Heart left ventricle (tissue), 16 donors: ENCODE measurements at places on chromosomes 5 and 9.

GRCh38 chr5:74499256-74500050 is 141.1 kb downstream of the ENC1 start:
- DNase-seq = no peak

GRCh38 chr9:112354081-112354743 is 20.8 kb upstream of the PTBP3 start:
- DNase-seq = no peak

GRCh38 chr5:95949810-95950209 is 11.8 kb downstream of the ELL2 start:
- no peak for DNase-seq

- DNase-seq = no peak
Measured at GRCh38 chr9:137485343-137486140, 26.4 kb upstream of the NSMF start.

DNA sequence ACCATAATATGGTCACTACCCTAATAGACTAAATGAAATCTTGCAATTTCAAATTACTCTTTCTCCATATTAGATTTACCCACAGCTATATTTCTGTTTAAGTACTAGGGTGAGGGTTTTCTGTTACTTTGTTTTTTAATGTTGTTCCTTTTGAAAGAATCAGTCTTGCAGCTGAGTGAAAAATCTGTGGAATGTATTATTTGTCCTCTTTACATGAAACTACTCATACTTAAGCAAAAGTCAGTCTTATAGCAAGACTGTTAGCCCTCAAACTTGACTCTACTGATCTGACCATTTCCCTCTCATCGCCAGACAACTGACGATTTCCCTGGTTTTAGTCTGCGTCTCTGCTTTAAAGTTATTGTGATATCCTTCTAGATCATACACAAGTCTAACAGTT is 84.0 kb downstream of the PIK3R1 start:
- no peak for DNase-seq

DNA sequence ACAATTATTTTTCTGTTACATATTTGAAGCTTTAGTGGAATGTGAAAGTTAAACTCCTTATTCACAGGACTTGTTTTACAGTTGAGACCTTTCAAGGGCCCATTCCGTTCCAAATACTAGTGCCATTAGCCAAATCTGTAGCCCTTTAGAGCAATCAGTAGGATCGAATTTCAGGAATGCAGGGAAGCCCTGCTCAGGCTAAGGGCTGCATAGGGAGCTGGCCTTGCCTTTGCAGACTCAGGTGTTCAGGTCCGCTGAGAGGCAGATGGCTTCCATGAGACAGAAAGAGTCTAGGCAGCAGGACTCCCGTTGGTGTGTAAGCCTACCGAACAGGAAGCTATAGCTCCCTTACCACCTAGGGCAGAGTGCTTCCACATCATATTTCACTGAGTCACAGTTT is 150.1 kb upstream of the SLC27A6 start:
- no peak for DNase-seq

DNA sequence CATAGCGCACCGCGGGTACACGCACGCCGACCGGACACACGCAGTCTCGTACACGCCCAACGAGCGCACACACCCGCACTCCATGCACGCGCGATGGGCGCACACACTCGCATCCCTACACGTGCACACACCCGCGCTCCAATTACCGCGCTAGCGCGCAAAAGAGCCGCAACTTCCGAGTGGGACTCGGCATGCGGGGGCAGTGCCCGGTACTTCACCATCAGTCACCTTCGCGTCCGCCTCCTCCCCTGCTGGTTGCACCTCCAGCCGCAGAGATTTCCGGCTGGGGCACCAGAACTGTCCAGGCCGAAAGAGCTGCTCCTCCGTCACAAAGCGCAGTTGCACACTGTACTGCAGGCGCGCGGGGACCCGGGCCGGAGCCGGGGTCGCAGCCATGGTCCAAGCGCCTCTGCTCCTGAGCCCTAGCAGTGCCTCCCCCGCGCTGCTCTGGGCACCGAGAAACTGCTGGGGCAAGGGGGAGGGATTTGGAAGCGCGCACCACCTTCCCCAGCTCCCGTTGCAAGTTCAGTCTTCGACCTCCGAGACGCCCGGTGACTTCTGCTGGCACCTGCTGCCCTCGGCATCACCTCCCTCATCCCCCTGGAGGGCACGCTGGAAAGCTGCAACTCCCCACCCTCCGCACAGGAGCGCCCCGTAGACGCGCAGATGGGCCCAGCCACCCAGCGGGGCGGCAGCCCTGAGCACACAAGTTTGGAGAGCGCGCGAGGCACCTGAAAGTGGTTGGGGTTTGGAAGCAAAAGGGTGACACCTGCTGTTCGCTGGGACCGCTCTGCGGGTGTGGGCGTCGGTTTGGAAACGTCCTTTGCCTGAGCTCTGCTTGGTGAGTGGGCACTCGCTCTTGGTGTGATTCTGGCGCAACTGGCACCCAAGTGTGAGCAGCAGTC is 337.4 kb upstream of the PUM3 start:
- DNase-seq = no peak

- DNase-seq = peak; percentile 47
Measured at GRCh38 chr5:139561655-139562451, 714 bp downstream of the UBE2D2 start.

GRCh38 chr5:89028595-89029285 is 145.8 kb upstream of the MEF2C start:
- DNase-seq = no peak

DNA sequence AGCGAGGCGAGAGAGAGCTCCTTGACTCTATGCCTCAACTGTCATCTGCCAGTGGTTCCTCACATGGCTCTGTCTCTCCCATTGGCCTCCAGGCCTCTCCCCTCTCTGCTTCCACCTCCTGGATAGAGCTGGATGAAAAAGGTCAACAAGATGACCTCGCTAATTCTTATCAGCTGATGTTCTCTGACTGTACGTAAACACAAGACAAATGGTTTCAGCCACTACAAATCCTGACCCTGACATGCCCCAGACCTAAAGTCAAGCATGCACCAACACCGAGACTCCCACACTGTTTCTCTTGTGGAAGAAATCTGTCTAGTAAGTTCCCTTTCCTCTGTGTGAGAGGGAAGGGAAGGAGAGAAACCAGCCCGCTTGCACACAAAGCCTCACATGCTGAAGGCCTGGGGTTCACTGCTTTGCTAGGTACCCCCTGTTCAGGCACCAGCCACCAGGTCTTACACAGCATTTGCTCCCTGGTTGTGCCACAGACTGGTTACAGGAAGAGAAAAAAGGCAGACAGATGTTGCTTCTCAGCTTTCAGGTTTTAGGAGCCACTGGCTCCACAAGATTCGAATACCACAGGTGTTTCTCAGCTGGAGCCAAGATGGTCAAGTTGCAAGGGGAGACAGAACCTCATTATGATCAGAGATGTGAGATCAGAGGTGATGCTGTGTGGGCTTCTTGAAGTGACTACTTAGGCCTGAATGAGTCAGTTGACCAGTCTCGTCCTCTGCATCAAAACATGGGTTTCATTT is 592.5 kb downstream of the CCDC171 start:
- DNase-seq = no peak

- no peak for DNase-seq
Measured at GRCh38 chr5:177334155-177334551, 17.3 kb downstream of the LMAN2 start.

- DNase-seq = no peak
Measured at GRCh38 chr5:41067714-41068568, 3.2 kb downstream of the MROH2B start.

- no peak for DNase-seq
Measured at GRCh38 chr9:91924090-91924489, 25.9 kb downstream of the ROR2 start.

DNA sequence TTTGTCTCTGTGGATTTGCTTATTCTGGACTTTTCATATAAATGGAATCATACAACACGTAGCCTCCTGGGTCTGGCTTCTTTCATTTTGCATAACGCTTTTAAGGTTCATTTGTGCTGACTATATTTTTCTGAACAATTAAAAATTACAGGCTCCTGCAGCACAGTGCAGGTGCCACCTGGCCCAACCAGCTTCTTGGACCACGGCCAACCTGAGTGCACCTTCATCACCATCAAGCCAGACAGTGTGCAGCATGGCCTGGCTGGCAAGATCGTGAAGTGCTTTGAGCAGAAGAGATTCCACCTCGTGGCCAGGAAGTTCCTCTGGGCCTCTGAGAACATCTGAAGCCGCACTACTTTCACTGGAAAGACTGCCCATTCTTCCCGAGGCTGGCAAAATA is 53.5 kb upstream of the COL15A1 start:
- no peak for DNase-seq

GRCh38 chr5:107806705-107807104 is 136.0 kb upstream of the EFNA5 start:
- DNase-seq = no peak

GRCh38 chr5:148391422-148391821 is 7.7 kb downstream of the FBXO38 start:
- no peak for DNase-seq

DNA sequence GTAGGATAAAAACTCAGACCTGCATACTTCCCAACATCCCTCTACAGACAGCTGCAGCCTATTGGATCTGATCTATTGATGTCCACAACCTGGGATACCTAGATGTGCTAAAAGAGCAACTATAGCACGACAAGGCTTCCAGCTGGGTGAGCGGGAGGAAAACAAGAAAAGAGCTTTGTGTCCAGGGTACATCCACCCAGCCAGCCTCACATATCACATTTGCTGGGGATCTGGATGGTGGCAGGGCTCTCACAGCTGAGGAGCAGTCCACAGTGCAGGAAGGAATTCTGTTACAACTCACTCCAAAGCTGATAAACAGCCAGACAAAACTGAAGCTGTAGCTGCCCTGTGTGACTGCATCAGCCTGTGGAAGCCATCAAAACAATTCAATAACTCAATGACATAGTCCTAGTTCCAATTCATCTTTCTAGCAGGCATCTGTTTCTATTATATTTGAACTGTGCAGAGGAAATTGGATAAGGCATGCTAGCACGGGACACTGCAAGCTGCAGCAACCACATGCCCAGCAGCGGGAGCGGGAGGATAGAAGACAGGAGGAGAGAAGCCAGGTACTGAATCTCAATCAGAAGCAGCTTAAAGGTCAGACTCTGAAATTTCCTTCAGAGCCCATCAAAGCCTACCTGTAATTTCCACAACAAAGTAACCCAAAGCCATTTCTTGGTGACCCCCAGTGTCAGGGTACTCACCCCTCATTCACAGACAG is 45.0 kb downstream of the MED10 start:
- DNase-seq = no peak

DNA sequence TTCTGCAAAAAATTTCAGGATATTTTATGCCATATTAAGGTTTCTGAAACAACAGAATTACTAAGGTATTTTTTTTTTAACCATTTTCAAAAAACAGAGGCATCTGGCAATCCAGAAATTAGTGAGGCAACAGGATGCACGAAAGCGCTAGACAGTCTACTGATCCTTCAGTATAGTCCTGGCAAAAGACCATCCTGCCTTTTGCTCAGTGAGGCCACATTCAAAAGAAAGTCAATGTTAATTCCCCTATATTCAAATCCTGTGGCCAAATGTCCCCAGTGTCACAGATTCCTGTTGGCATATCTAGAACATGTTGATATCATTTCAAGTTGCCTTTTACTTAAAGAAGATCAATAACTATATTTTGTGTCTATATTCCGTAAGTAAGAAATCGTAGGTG is 13.1 kb upstream of the NFIB start:
- DNase-seq = no peak

- no peak for DNase-seq
Measured at GRCh38 chr9:35618325-35618727, at the start of gene CD72. TSS of gene CD72 (minus strand) at chr9:35618413. CDS start at chr9:35618303, 110 bp downstream.

GRCh38 chr9:76658510-76659231 is 105.6 kb upstream of the PCA3 start:
- no peak for DNase-seq

GRCh38 chr5:38591523-38591849 is 35.0 kb upstream of the LIFR start:
- DNase-seq = no peak

DNA sequence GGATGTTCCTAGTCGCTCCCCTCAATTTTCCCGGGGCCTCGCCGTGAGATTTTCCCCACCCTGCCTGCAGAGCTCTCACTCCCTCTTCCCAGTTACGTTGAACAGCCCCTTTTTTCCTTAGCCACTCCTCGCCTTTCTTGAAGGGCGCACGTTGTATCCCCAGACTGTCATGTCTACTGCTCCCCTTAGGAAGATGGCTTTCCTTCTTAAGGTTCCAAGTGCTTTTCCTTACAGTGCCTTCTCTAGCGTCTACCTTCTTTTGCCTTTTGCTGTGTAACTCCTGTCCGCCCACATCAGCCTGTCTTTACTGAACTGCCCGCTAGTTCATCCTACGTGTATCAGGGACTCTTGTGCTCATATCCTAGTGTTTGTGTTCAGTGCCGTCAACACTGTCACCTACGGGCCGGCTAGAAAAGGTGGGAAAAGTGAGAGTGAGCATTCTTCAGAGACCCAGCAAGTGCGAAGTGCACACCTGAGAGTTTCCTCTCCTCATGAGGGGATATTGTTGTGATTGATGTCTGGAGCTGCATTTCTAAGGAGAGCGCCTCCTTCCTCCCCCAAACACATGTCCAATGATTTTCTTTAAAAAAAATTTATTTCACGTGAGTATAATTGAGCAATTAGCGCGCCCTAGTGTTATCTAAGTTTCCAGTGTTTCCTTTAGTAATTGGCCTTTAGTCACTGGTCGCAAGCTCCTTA is 764 bp downstream of the CAMLG start:
- DNase-seq = no peak

DNA sequence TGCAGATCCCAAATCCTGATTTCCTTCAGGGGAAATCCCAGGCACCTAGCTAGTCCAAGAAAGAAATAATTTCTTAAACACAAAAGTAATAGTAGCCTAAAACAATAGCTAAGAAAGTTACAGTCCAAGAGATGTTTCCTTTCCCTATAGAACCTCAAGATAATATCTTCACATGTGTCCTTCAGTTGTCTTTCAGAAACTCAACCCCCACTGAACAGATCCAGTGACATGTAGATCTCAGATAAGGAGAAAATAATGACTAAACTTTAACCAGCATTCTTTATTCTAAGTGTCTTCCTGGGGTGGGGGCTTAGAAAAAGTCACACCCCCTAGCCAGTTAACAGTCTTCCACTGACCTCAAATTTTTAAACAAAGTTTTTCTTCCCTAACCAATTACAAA is 131.3 kb upstream of the ADRA1B start:
- DNase-seq = no peak

GRCh38 chr9:126390923-126391322 is 64.3 kb downstream of the MVB12B start:
- no peak for DNase-seq

DNA sequence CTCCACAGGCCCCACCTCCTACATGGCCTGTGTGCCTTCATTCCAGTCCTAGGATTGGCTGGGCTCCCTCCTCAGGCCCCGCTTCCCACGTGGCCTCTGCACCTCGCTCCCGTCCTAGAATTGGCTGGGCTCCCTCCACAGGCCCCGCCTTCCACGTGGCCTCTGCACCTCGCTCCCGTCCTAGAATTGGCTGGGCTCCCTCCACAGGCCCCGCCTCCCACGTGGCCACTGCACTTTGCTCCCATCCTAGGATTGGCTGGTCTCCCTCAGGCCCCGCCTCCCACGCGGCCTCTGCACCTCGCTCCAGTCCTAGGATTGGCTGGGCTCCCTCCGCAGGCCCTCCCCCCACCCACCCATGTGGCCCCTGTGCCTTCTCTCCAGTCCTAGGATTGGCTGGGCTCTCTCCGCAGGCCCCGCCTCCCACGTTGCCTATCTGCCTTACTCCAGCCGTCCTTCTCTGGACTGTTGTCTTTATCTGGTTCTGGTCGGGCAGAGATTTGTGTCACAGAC is 45.3 kb upstream of the CACNA1B start:
- no peak for DNase-seq
